ENCODE measurements at places on chromosomes 2 and 18. TPM values are rescaled to one million over a fixed set of nuclear protein-coding genes. Genes with fewer than 3 reads are reported as not detected.

Gene CCT4
- total RNA-seq: 122 TPM

Gene PPP1R1C
- total RNA-seq: 3.4 TPM

Gene RGPD3
- total RNA-seq: 1.6 TPM

Gene CNTNAP5
- total RNA-seq: 1.8 TPM

Gene TUBB8B
- not detected for total RNA-seq

Gene C2orf80
- 0.37 TPM for total RNA-seq

Gene ATG9A
- total RNA-seq: 20.7 TPM

Gene RAB17
- 1.7 TPM for total RNA-seq

Gene SULT1C4
- 31.9 TPM for total RNA-seq

Gene C2orf66
- total RNA-seq: 0.32 TPM

Gene IFT172
- 37.3 TPM for total RNA-seq

Gene GCG
- total RNA-seq: not detected

Gene BMP10
- not detected for total RNA-seq

Gene SERPINB4
- total RNA-seq: not detected

DNA sequence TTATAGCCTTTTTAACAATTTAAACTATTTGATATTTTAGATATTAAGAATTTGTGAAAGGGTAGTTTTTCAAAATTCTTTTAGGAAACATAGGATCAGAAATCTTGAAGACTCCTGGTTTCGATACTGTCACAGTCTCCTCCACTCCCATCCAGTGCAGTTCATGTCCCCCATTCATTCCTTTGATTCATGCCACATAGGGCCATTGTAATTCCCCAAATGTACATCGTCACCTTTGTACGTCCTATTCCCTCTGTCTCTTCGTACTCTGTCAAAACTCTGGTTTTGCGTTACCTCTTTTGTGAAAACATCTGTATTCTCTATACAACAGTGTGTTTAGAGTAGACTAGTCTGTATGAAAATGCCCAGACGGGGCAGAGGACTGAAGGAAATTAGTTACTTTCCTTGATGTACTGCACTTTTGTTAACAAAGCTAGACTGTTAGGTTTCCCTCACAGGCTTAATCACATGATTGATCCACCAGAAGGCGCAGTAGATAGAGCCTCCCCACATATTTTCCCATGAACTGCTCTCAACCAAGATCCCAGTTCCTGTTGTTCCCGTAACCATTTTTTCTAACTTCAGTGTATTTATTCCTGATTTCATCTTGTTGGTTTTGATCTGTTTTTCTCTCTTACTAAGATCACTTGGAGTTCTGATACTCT is 2.5 kb downstream of the MRPL35 start:
- no peak for DNase-seq

- DNase-seq: no peak
Measured at GRCh38 chr2:8612734-8613179, 69.1 kb upstream of the ID2 start.

DNA sequence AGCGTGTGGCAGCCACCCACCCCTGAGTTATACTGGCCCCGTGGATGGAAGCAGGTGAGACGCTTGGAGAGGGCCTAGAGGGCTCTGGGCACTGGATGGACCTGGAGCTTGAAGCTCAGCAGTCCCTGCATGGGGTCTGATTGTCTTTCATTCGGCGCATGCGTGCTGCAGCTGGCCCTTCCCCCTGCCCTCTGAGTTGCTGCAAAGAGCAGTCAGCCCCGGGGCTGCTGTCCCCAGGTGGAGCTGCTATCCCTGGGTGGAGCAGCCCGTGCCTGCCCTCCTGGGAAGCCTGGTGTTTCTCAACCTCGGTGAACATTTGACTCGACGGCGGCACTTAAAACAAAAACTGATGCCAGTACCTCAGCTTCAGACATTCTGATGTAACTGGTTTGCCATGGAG is 29.6 kb downstream of the IGFBP5 start:
- no peak for DNase-seq

DNA sequence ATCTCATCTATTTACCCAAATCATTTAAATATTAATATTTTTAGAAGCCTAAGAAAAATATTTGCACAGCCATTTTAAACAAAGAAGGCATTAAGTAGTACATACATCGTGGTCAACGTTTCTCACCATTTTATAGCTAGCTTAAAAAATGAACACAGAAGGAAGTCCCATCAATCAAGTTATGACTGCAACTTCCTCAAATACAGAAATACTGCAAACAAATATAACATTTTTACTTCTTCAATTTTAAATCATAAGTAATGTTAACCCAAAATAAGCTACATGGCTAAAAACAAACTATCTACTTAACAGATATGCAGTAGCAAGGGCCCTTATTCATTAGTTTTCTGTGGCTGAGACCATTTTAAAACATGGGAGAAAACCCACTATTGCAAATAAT is 30.6 kb downstream of the ITSN2 start:
- DNase-seq: no peak

- no peak for DNase-seq
Measured at GRCh38 chr2:233819884-233820773, 34.2 kb downstream of the HJURP start.

- no peak for DNase-seq
Measured at GRCh38 chr2:62713837-62714236, 8.3 kb downstream of the EHBP1 start.

- no peak for DNase-seq
Measured at GRCh38 chr2:73828389-73828817, 358 bp upstream of the STAMBP start.

DNA sequence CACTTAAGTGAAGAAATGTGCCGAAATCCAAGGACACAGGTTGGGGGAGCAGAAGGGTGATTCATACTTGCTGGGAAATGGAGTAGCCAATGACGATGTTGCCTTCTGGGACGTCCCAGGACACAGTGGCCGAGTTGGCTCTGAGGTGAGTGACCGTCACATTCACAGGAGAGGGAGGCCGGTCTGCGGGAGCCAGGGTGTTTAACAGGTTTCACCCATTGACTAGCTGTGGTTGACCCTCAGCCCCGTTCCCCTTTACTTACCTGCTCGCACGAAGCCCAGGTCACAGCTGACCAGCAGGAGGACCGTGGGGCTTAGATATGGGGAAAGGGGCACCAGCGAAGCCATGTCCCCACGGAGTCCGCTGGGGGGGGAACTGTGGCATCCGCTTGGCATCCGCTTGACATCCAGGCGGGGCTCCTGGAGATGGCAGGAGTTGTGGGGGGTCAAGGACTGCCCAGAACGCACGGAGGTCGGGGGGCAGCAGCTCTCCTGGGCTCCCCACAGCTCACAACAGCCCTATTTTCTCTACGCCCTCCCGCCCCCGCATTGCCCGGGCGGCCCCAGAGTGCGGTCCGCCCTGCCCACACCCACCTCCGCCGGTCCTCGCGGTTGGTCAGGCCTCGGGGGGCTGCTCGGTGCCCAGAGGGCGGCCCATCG is 586 bp downstream of the FNDC4 start:
- no peak for DNase-seq

- DNase-seq: no peak
Measured at GRCh38 chr2:79980816-79981215, 323.7 kb downstream of the LRRTM1 start.

- no peak for DNase-seq
Measured at GRCh38 chr18:9568186-9568585, 46.2 kb downstream of the PPP4R1 start.

Measured in urinary bladder (tissue), 4 donors.